ENCODE measurements at places on chromosomes 12 and 14.

DNA sequence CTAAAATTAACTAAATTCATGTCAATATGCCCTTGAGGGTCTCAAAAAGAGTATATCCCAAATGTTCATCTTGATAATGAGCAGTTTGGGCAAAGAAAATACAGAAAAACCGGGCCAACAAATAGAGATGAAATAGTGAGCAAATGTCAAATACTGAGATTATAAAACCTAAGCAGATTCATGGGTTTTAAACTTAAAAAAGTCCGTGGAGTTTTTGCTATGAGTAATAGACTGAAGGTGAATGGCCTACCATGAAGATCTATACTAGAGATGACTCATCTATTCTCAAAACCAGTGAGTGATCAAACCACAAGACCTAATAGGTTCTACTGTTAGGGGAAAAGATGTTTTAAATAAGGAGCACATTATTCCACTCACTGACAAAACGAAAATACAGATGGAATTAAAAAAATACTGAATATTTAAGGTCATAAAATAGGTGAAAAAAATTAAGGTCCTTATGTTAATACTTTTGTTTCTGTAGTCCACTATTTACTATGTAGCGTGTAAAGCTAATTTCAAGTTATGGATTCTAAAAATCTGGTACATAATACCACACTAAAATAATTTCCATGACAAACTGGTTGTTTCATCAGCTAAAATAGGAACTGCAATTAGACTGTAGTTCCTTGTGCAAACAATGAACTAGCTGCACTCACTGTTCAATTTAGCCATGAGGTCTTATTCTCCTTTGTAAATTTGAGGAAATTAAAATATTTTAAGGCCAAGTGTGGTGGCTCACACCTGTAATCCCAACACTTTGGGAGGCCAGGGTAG, 5.0 kb downstream of the HNRNPC start:
- DNase-seq, result no peak

DNA sequence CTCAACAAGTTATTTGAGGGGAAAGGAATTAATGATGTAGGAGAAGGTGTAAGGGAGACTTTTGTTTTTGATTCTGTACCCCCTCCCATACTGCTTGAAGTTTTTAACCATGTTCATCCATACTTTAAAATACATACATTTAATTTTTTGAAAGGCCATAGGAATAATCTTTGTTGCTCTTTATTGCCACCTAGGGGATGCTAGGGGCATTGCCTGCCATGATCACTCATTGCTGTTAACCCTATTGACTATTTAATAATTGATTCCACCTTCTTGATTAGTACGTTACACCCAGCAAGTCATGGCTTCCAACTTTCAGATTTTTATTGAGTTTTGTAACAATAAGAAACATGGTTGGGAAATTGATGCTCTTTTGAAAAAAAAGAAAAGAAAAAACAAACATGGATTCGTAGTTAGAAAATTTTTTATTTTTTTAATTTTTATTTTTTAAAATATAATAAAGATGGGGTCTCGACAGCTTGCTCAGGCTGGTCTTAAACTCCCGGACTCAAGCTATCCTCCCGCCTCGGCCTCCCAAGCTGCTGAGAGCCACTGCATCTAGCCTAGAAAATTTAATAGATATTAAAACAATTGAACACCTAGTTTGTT, 8.5 kb upstream of the PRKAB1 start:
- DNase-seq, result peak; percentile 35

DNA sequence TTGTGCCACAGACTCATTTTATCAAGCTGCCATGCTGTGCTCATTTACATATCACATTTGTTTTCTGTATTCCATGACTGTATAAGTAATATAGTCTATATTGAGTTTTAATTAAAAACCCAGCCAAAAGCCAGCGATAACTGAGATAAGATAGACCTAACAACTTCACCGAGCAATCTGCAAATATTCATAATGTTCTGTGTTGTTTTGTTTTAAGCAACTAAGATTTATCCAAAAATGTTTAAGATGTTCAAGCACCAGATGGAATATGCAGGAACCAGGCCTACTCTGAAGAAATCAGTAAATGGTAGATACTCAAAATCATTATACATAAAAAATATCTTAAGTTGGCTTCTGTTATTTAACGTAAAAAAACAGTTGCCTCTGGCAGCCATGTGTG, 295.3 kb downstream of the ITPR2 start:
- no peak for DNase-seq

GRCh38 chr12:69141074-69141473, 98.3 kb upstream of the CPSF6 start:
- no peak for DNase-seq

DNA sequence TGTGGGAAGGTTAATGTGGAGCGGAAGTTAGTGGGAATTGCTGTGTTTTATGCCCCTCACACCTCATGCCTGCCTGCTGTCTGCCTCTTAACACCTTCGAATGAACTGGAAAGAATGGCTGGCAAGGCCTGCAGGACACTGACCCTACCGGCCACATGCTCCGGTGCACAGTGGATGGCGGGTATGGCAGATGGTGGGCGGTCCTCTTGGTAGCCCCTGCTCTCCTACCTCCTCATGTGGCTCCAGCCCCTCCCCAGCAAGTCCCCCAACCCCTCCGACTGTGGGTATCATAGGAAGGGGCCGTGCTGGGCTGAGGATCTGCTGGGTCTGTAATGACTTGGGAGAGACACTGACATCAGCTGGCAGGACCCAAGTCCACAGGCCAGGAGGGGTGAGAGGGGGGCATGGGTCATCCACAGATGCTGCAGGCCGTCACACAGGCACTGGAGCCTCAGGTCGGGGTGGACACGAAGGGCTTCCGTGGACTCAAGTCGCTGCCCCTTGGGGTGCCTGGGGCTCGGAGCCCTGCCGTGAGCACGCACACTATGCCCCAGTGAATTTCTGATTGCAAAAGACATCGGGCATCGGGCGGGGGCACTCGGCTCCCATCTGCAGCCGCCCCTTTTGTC, 77.4 kb downstream of the KIF26A start:
- DNase-seq, result no peak

- DNase-seq, result no peak
Measured at GRCh38 chr14:75411214-75411540, 16.6 kb upstream of the JDP2 start.

GRCh38 chr12:2498964-2499500, 295.7 kb upstream of the FKBP4 start:
- no peak for DNase-seq

- DNase-seq, result no peak
Measured at GRCh38 chr14:52563120-52563519, 10.5 kb downstream of the GPR137C start.

Measured in neuronal stem cell (in vitro differentiated cells).